ENCODE measurements at places on chromosomes 3 and 15.

- DNase-seq = no peak
These were observed 2.5 kb upstream of the CTNNB1 start for GRCh38 chr3:41196499-41197410.

- DNase-seq = no peak
These were observed 58.1 kb upstream of the LCTL start for GRCh38 chr15:66623801-66624453.

- no peak for DNase-seq
These were observed 56.8 kb upstream of the TGFBR2 start for GRCh38 chr3:30549600-30549999.

DNA sequence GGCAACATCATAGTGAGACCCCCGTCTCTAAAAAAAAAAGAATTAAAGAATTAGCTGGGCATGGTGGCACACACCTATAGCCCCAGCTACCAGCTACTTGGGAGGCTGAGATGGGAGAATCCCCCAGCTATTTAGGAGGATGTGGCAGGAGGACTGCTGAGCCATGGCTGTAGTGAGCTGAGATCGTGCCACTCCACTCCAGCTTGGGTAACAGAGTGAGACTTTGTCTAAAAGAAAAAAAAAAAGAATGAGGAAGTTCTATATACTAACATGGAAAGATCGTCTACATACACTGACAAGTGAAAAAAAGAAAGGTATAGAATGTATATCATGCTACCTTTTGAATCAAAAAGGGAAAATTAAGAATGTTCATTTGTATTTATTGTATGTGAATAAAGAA, 83.9 kb upstream of the CDAN1 start:
- no peak for DNase-seq

GRCh38 chr3:190132371-190132770, 11.7 kb upstream of the P3H2 start:
- DNase-seq = no peak

DNA sequence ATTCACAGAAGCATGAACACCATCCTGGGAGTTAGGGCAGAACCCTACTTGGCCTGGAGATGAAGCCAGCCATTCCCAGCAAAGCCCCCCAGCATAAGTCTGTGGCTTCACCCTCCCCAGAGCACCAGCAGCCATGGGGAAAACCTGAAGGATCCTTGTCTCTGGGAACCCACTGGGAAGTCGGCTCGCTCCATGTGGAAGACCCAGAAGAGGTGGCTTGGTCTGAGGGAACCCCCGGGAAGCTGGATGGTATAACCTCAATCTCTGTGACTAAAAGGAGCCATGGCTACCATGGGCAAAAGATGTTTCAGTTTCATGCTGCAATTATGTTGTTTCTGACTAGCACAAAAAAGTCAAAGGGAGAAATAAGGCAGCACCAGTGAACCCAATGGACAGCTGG, 11.8 kb upstream of the RPUSD3 start:
- DNase-seq = no peak

- no peak for DNase-seq
These were observed 198.7 kb upstream of the PFN2 start for GRCh38 chr3:150169330-150169940.

DNA sequence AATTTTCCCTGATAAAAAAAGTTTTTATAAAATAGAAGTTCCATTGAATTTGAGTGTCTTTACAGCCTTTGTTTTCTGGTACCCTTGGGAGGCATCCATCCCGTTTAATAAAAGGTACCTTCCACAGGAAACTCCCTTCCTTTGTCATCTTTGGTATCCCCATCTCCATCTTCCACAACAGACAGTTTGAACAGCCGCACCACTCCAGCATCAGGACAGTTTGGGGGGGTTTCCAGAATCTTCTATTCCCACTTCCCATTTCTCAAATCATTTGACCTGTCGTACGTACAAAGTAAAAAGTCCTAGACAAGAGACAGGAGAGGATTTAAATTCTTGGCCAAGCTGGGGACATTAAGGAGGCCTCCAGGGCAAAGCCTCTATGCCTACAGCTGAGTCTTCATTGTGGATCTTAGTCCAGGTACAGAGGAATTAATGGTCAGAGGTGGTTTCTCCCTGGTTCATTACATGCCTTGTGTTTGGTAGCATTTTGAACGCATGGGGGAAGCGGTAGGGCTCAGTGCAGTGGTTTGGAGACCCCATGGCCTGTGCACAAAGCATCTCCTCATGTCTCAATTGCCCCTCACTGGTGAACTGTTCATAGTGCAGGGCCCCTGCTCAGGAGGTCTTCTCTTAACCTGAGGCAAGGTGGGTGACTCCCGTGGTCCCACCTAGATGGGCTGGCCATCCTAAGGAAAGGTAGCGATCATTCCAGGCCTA, 19.4 kb upstream of the BCL2A1 start:
- DNase-seq = no peak

DNA sequence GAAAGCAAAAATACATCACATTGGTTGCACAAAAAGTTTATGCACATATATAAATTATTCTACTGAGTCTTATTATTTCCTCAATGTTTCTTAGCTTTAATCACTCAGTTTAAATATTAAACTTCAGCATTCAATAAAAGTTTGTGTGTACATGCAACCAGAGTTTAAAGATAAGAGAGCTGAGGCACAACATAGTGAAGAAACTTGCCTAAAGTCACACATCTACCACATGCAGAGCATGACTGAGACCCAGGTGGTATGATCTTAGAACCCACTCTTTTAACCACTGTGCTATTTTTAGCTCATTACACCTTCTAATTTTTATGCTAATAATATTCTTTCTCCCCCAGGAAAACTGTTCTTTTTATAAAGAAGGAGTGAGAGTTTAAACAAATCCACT, 96.1 kb upstream of the GOLIM4 start:
- DNase-seq = no peak

DNA sequence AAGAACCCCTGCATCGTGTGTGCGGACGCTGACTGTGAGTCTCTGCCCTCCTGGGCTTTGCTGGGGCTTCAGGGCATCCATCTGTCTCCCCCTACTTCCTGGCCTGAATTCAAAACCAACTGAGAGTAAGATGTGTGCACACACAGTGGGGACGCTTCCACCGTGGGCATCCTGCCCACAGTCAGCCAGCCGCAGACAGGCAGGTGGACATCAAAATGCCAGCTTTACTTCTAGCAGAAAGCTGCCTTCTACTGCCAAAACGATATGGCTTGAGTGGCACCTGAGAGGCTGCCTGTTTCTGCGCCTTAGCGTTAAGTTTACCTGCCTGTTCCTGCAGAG, 18.5 kb downstream of the ALDH1A3 start:
- DNase-seq = no peak

GRCh38 chr3:67832817-67833216, 178.4 kb upstream of the SUCLG2 start:
- no peak for DNase-seq

DNA sequence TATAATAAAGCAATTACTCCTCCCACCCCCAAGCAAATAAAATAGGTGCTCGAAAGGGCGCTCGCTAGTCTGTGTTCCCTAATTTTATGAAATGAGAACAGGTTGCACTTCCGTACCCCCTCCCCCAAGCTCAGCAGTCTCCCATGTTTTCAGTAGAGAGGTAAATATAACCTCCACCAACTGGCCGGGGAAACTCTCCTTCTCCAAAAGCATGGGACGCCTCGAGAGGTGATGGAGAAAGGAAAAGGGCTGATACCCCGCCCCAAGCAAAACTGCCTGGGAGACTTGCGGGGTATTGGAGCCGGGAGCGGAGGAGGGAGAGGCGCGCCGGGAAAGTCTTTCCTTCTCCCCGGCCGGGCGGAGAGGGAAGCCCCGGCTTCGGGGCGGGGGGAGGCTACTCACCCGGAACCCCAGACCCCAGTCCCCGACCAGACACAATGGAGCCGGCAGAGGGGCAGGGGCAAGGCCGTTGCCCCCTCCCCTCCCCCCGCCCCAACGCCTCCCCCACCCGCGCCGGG, 605 bp downstream of the DCUN1D1 start:
- no peak for DNase-seq

DNA sequence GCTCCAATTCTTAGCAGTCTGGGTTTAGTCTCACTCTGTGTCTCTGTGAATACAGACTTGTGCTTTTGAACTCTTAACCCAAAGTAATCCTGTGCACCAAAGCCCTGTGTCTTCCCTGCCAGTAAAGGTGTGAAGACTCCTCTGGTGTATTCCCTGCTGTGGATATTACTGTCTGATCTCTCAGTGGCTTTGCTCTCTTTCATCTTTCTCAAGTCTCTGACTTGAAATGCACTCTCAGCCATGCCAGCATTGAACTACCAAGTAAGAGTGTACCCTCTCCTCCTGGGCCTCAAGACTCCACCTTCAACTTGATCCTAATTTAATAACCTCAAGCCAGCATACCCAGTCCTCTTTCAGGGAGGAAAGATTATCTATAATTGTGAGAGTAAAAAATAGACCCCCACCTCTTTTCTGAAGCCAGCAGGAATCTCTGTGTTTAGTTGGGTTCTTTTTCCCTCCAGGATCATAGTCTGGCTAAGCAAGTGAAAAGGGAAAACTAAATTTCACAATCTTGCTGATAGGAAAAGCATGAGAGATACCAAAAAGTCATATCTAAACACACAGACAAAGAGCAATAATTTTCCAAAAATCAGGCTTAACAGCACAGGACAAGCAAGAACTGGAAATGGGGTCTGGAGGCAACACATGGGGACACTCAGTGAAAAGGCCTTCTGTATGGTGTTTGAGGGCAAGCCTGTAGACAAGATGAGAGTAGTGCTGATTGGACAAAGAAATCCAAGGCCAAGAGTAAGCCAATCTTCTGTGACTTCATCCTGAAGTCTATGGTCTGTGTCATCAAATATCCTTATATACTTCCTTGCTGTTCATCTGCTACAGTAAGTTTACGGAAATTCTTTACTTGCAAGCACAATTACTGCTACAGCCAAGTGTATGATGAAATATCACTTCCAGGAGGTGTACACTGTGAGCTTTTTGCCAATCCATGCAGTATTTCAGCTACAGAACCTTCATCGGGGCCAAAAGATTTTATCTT, 296.1 kb upstream of the TGFBR2 start:
- no peak for DNase-seq

- DNase-seq = peak; percentile 3
These were observed 12.4 kb downstream of the CIB1 start for GRCh38 chr15:90221246-90221900.

- no peak for DNase-seq
These were observed 114.1 kb downstream of the DCLK3 start for GRCh38 chr3:36650271-36650671.

GRCh38 chr3:32452009-32452408, 50.6 kb downstream of the CMTM6 start:
- no peak for DNase-seq

GRCh38 chr3:22609139-22609538, 594.0 kb upstream of the UBE2E2 start:
- DNase-seq = no peak

DNA sequence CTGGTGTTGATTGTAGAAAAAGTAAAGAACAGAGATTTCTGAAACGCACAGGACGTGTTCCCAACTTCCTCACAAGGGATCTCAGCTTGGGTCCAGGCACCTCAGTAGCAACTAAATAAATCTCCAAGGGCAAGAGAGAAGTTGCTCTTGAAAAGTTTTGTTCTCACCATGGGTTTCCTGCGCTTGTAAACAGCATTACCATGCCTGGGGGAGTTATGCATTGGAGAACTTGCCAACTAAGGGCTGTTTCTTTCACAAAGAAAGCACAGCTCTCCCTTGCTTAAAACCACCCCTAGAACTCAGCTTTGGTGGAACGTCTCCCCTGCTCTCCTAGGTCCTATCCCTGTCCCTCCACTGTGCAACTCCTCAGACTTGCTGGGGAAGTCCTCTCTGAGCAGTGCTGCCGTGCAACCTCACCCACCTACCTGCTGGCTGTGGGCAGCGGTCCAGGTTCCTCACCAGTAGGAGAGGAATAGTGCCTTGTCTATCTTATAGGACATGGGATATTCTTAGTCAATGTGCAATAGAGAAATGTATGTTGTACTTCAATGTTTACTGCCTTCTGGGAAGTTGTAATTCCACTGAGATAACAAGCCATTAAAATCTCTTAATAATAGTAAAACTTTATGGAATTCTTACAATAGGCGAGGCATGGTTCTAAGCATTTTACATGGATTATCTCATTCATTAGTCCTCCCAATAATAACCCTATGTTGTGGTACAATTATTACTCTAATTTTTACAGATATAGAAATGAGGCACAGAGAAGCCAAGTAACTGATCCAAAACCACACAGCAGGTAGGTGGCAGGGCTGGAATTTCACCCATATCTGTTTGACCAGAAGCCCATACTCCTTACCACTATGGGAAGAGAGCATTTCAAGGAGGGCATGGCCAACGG, 51.5 kb downstream of the UMPS start:
- no peak for DNase-seq

DNA sequence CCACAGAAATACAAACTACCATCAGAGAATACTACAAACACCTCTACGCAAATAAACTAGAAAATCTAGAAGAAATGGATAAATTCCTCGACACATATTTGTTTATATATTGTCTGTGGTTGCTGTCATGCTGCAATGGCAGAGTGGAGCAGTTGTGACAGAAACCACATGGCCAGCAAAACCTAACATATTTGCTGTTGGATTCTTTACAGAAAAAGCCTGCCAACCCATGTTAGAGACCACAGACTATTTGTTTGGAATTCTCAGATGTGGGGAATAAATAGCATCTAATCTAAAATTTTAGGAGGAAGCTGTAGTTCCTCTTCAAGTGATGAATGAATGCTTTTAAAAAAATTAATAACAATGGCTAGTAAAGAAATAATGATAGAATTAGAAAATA, 341.6 kb upstream of the AZI2 start:
- DNase-seq = no peak
